ENCODE measurements at places on chromosomes 7 and 10. TPM values are rescaled to one million over a fixed set of nuclear protein-coding genes. Genes with fewer than 3 reads are reported as not detected.

DNA sequence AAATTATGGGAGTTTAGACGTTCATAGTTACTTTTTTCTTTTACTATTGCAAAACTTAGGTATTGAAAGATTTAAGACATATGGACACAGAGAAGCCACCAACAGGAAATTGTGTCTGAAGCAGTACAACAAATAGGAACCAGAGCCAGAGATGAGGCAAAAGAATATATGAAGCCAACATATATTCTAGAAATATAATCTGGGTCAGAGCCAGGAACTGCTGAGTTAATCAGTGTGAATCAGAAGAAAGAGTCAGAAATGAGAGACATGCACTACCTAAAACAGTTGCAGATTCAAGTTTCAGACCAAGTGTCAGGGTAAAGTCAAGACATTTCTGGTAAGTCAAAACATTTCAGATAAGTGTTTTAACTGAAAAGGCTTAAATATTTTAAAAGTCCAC is 67.7 kb downstream of the DGKB start:
- no peak for DNase-seq
- no peaks in the 10 kb centered on the region for H3K4me1 ChIP-seq
- no peaks in the 10 kb centered on the region for H3K27me3 ChIP-seq
- H3K4me3 ChIP-seq, result no peak overlapping the region
- no peak overlapping the region for H3K27ac ChIP-seq
- no peaks in the 10 kb centered on the region for H3K36me3 ChIP-seq

The TMEM196 gene
- not detected for total RNA-seq

DNA sequence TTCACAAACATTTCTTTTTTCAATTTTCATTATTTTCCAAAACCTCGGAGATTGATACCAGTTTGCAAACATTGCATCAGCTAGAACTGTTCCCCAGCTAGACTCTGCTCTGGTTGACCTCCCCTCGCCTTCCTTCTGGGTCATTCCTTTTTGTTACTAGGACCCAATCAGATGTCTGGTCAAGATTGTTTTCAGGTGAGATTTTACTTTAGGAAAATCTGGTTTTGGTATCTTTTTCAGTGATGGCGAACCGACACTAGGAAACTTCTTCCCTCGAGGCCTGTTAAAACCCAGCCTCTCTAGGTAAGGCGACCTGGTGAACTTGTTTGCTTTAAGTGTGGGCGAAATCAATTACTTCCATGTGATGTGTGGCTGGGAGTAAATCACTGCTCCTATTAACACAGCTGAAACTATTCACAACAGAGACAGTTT is 8.4 kb downstream of the PROSER2 start:
- H3K4me3 ChIP-seq, result no peak overlapping the region
- H3K27ac ChIP-seq, result peak overlapping the region; percentile 23
- no peaks in the 10 kb centered on the region for H3K36me3 ChIP-seq
- no peak for DNase-seq
- H3K4me1 ChIP-seq, result no peaks in the 10 kb centered on the region
- no peaks in the 10 kb centered on the region for H3K27me3 ChIP-seq

The CRHR2 gene
- total RNA-seq, result not detected

- H3K36me3 ChIP-seq, result no peaks in the 10 kb centered on the region
- H3K27me3 ChIP-seq, result no peaks in the 10 kb centered on the region
- DNase-seq, result no peak
Observed at GRCh38 chr10:13560597-13560996, 26.2 kb upstream of the PRPF18 start.

The PANK1 gene
- total RNA-seq, result 5.8 TPM

GRCh38 chr7:96388620-96389383 is 66.9 kb upstream of the SLC25A13 start:
- H3K27me3 ChIP-seq, result no peaks in the 10 kb centered on the region
- H3K27ac ChIP-seq, result peak overlapping the region; percentile 73
- no peak overlapping the region for H3K4me3 ChIP-seq
- H3K36me3 ChIP-seq, result no peaks in the 10 kb centered on the region
- DNase-seq, result no peak

DNA sequence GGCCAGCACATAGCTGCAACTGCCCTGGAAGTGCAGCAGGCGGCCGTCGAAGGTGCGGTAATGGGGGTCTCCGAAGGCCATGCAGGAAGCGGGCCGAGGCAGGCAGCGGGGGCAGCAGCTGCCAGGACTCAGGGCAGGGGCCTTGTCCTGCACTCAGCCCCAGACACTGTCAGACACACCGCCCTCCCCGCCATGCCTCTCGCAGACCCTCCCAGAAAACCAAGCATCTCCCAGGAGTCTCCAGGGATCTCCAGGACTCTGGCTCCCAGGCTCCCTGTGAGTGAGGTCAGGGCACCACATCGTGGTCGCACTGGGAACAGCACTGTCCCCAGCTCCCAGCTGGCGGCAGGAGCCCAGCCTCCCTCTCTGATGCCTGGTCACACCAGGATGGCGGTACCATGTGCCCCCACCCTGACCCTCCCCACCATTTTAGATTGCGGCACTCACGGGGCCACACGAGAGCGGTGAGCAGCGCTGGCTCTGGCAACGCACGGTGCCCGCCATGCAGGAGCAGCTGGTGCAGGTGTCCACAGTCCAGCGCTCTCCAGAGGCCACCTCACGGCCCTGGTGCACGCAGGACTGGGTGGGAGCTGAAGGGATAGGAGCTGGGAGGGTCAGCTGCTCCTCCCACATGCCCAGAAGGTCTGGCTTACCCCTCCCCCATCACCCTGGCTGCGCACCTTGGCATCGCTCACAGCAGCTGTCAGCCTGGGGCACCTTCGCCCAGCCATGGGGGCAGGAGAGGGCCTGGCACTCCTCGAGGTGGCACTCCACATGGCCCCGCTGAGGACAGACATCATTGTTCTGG is 17.5 kb downstream of the ATP6V1F start:
- peaks cover 3% of the 10 kb centered on the region for H3K27me3 ChIP-seq
- H3K4me1 ChIP-seq, result no peaks in the 10 kb centered on the region
- no peak overlapping the region for H3K27ac ChIP-seq
- no peak overlapping the region for H3K4me3 ChIP-seq
- DNase-seq, result no peak

The SPDYE9 gene
- not detected for total RNA-seq

DNA sequence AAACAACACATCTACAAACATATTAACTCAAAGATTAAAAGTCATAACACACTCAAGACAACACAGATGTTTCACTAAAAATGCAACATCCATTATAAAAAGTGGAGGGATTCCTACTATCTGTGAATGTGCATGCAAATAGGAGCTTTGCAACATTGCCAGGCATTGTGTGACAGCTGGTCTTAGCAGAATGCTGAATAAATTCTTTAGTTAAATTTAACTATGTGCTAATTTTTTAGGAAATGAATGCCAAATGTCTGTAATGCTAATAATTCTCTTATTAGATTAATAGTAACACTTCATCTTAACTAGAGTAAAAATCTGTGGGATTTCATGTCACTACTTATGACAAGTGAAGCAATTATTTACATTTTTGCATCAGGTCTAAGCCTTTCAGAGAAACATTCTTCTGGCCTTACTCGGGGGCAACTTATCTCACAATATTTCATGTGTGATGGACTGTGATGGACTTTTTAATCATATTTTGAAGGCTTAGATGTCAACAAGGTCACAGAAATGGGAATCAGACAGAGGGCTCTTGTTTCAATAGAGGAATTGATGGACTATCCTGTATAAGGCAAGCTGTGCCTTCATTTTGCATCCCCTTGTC is 524.6 kb upstream of the KCND2 start:
- no peaks in the 10 kb centered on the region for H3K36me3 ChIP-seq
- H3K27ac ChIP-seq, result no peak overlapping the region
- DNase-seq, result no peak
- no peak overlapping the region for H3K4me3 ChIP-seq

The FXYD4 gene
- total RNA-seq, result not detected

- H3K36me3 ChIP-seq, result no peaks in the 10 kb centered on the region
- H3K27ac ChIP-seq, result no peak overlapping the region
- peaks cover 100% of the 10 kb centered on the region for H3K27me3 ChIP-seq
- DNase-seq, result no peak
- no peak overlapping the region for H3K4me3 ChIP-seq
Observed at GRCh38 chr10:100642295-100642994, 102.9 kb upstream of the PAX2 start.

DNA sequence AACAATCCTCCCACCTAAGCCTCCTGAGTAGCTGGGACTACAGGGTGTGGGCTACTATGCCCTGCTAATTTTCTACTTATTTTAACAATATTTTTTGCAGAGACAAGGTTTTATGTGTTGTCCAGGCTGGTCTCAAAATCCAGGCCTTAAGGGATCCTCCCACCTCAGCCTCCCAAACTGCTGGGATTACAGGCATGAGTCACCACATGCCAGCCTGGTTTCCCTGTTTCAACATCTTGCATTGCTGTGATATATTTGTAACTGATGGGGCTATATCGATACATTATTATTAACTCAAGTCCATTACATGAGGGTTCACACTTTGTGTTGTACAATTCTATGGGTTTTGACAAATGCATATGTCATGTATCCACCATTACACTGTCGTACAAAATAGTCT is 41.9 kb upstream of the OGDHL start:
- no peaks in the 10 kb centered on the region for H3K4me1 ChIP-seq
- DNase-seq, result no peak
- H3K4me3 ChIP-seq, result no peak overlapping the region
- H3K27ac ChIP-seq, result no peak overlapping the region

GRCh38 chr10:113309791-113310190 is 243.1 kb upstream of the HABP2 start:
- DNase-seq, result no peak
- no peaks in the 10 kb centered on the region for H3K36me3 ChIP-seq
- no peak overlapping the region for H3K27ac ChIP-seq
- no peaks in the 10 kb centered on the region for H3K4me1 ChIP-seq

DNA sequence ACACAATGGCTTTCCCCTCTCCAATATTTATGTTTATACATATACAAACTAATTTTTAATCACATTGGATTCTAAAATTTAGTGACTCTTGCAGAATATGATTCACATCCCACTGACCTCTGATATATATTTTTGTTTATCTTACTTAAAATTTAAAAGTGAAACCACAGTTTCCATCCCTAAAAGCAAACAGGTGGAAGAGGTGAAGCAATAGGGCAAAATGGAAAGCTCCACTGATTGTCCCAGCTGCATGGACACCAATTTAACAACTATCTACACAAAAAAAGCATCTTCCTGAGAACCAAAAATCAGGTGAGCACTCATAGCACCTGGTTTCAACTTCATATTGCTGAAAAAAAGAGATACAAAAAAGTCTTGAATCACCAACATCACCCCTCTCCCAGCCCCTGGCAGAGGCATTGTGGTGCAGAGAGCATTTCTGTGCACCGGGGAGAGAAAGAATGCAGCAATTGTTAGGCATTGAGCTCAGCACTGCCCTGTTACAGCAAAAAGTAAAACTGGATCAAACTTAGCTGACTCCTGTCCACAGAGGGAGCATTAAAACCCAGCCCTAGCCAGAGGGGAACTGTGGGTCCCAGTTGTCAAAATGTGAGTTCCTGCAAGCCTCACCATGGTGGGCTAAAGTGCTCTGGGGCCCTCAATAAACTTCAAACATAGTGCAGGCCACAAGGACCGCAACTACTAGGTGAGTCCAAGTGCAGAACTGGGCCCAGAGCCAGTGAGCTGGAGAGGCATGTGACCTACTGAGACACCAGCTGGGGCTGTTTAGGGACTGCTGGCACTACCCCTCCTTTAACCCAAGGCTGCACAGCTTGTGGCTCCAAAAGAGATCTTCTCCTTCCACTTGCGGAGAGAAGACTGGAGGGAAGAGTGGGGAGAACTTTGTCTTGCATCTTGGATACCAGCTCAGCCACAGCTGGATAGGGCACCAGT is 92.1 kb downstream of the SIRT1 start:
- H3K27ac ChIP-seq, result no peak overlapping the region
- H3K27me3 ChIP-seq, result no peaks in the 10 kb centered on the region
- H3K4me1 ChIP-seq, result no peaks in the 10 kb centered on the region
- H3K4me3 ChIP-seq, result no peak overlapping the region

DNA sequence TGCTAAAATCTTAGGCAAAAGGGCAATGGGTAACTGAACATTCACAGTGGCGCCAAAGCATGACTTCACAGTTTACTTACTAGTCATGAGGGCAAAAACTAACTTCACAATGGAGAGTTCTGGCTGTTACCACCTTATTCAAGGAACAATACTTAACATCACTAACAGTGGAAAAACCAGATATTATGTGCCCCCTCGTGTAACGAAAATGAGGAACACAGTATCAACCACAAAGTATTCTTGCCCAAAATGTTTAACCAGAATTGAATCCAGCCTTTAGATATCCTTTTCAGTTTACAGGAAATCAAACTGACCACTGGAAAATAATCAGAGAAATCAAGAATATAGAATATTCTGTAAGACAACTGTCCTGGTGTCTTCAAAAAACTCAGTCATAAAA is 9.5 kb downstream of the C7orf25 start:
- H3K27me3 ChIP-seq, result no peaks in the 10 kb centered on the region
- no peak overlapping the region for H3K27ac ChIP-seq
- H3K4me1 ChIP-seq, result no peaks in the 10 kb centered on the region
- H3K4me3 ChIP-seq, result no peak overlapping the region
- DNase-seq, result no peak
- no peaks in the 10 kb centered on the region for H3K36me3 ChIP-seq

All from esophagus squamous epithelium (tissue), 5 donors.